ENCODE measurements at places on chromosomes 11 and 22. TPM values are rescaled to one million over a fixed set of nuclear protein-coding genes. Genes with fewer than 3 reads are reported as not detected.

Gene CARD18
- not detected for total RNA-seq

Gene OR6T1
- not detected for total RNA-seq

Gene KRTAP5-1
- not detected for total RNA-seq

Gene IGF2
- total RNA-seq: 19.6 TPM

Gene HBG2
- total RNA-seq: 2,646 TPM

Gene OR4S1
- not detected for total RNA-seq

Gene SGSM1
- 8.6 TPM for total RNA-seq

Gene GAL3ST1
- 1.2 TPM for total RNA-seq

Gene TOMT
- total RNA-seq: not detected

Gene FOLR3
- total RNA-seq: not detected

Gene PKNOX2
- total RNA-seq: 4.9 TPM

Gene MMP12
- not detected for total RNA-seq

Gene SLC35C1
- 3.7 TPM for total RNA-seq

Gene NPAT
- 33.4 TPM for total RNA-seq

Gene SSTR3
- 0.41 TPM for total RNA-seq

Gene MMP8
- not detected for total RNA-seq

Gene CDC45
- 0.82 TPM for total RNA-seq

Gene OR56A1
- under 0.01 TPM for total RNA-seq

Gene KRTAP5-2
- total RNA-seq: not detected

Gene IFITM10
- total RNA-seq: 0.41 TPM

Gene SYTL2
- total RNA-seq: 4.9 TPM

Gene RNASEH2C
- total RNA-seq: 9.4 TPM

Gene EEF1G
- total RNA-seq: 1,985 TPM

Gene SCGB2A2
- not detected for total RNA-seq

Gene OR52B4
- not detected for total RNA-seq

Gene C11orf16
- not detected for total RNA-seq

Gene PTGDR2
- total RNA-seq: 1.6 TPM

Gene TRIM29
- total RNA-seq: not detected

Gene OR6X1
- not detected for total RNA-seq

Gene PNPLA5
- total RNA-seq: under 0.01 TPM

Gene PKP3
- total RNA-seq: not detected

Gene ZDHHC8
- total RNA-seq: 2.9 TPM

Gene NRGN
- 2.9 TPM for total RNA-seq

Gene DDI1
- not detected for total RNA-seq

Gene HBG1
- 2.0 TPM for total RNA-seq

Gene PLAAT5
- 2.4 TPM for total RNA-seq

Gene MS4A1
- total RNA-seq: under 0.01 TPM

Gene PDGFD
- 7.3 TPM for total RNA-seq

Gene MRGPRX3
- total RNA-seq: not detected

Gene TSGA10IP
- total RNA-seq: not detected

Gene APOL1
- total RNA-seq: 1.2 TPM

Gene APLP2
- total RNA-seq: 241 TPM

Gene NCAM1
- total RNA-seq: 515 TPM

Gene TRAF6
- total RNA-seq: 13.0 TPM
